ENCODE measurements at places on chromosomes 4 and X.

GRCh38 chr4:159516556-159517140 is 413.8 kb downstream of the RAPGEF2 start:
- DNase-seq: no peak

DNA sequence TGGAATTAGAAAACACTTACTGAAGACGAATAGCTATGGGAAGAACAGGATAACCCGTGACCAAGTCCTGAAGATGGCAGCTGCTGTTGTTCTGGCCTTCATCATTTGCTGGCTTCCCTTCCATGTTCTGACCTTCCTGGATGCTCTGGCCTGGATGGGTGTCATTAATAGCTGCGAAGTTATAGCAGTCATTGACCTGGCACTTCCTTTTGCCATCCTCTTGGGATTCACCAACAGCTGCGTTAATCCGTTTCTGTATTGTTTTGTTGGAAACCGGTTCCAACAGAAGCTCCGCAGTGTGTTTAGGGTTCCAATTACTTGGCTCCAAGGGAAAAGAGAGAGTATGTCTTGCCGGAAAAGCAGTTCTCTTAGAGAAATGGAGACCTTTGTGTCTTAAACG is 2.4 kb downstream of the AGTR2 start:
- DNase-seq: no peak

DNA sequence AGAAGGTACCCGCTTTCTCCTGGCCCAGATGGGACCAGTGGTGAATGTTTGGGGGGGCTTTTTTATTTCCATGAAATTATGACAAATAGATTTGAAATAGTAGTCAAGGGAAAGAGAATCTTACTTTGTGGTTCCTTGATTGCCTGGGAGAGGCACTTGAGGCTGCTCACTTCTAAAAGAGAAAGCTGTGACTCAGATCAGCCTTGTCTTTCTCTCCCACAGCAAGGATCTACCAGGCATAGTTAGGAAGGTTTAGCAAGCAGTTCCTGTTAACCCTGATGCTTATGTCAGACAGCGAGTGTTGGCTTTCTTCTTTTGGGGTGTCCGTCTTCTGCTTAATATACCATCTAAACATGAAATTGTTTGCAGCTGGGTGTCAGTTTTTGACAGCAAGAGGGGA is 114.5 kb downstream of the TSPAN7 start:
- no peak for DNase-seq

DNA sequence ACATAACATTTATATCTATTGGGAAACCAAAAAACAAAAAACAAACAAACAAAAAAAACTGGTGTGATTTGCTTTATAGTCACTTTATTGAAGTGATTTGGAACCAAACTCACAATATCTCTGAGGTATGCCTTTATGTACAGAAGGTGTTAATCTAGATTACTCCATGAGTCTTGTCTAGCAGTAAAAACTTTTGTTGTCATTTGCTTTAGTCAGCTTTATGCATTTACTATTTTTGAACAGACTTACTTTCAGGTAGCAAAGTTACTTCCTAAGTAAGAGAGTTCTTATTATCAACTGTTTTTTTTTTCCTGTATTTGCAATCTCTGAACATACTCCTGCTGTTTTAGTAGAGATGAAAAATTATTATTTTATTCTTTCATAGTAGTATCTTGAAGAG is 39.5 kb downstream of the RAP1GDS1 start:
- no peak for DNase-seq

DNA sequence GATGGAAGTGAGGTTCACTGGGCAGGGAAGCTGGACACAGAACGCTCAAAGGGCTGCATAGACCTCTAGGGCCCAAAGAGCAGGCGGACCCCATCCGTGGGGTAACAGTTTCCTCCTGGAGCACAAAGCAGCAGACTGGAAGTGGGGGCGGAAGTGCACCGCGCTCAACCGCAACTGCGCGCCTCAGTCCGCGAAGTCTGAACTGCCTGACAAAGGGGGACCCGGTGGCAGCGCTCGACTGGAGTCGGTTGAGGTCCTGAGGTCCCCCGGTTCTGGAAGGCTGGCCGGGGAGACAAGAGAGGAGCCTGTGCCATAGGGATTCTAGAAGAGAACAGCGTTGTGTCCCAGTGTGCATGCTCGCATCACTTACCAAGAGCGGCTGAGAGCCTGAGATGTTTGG is 58.5 kb downstream of the ALPK1 start:
- DNase-seq: no peak

- DNase-seq: no peak
Observed at GRCh38 chr4:172521248-172521647, 647.4 kb upstream of the GALNT7 start.

DNA sequence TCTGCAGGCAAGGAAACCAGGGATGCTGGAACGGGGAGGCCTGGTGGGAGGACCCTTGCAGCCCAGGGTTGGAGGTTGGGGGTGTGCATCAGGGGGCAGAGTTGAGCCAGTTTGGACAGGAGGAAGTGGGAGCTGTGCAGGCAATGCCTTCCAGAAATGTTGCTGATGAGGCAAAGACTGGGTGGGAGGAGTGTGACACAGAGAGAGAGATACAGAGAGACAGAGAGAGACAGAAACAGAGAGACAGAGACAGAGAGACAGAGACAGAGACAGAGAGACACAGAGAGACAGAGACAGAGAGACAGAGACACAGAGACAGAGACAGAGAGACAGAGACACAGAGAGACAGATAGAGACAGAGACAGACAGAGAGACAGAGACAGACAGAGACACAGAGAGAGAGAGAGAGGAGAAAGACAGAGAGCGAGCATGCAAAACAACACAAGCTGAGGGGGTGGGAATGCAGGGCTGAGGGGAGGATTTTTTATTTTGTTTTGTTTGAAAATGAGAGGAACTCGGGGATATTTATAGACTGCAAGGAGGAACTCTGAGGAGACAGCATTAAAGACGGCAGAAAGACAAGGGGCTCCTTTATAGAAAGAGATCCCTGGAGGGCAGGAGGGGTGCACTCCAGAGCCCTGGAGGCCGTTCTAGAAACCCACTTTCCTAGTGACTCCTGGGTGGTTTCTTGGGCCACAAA is 1.9 kb upstream of the HAUS3 start:
- no peak for DNase-seq

GRCh38 chr4:185591679-185592141 is 56.4 kb upstream of the PDLIM3 start:
- no peak for DNase-seq

DNA sequence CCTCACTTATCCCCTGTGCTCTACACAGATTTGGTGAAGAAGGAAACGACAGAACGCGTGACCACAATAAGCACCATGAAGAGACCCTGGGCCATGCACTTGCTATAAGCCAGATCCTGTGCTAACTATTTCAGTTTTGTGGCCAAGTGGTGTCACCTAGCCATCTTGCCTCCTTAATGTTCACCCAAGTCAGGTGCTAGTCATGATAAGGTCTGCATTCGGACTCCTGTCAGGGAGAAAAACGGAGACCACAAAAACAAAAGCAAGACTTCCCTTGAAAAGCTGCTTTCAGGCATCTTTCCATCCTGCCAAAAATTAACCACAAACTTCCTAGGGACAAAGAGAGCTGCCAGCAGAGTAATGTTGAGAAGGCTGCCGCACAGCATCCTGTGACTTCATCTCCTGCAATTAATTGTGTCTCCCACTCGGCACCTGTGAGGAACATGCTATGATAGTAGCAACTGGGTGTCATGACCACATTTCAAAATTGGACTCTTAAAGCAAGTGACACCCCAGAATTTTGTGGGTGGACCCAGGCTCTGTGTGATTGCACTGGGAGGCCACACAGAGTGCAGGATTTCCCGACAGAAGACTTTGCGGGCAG is 8.8 kb upstream of the IDS start:
- no peak for DNase-seq

All from GM12878 (cell line).